Ovary (tissue), 10 donors: ENCODE measurements at places on chromosomes 11 and 22.

GRCh38 chr11:5596607-5597201 is at the start of gene TRIM6:
Gene TRIM6, plus strand, starts transcription at chr11:5596637. Its CDS starts 261 bp downstream, at chr11:5596898.
- peak; percentile 76 for DNase-seq

GRCh38 chr22:43925433-43926348 is 2.1 kb downstream of the PNPLA3 start:
- no peak for DNase-seq

DNA sequence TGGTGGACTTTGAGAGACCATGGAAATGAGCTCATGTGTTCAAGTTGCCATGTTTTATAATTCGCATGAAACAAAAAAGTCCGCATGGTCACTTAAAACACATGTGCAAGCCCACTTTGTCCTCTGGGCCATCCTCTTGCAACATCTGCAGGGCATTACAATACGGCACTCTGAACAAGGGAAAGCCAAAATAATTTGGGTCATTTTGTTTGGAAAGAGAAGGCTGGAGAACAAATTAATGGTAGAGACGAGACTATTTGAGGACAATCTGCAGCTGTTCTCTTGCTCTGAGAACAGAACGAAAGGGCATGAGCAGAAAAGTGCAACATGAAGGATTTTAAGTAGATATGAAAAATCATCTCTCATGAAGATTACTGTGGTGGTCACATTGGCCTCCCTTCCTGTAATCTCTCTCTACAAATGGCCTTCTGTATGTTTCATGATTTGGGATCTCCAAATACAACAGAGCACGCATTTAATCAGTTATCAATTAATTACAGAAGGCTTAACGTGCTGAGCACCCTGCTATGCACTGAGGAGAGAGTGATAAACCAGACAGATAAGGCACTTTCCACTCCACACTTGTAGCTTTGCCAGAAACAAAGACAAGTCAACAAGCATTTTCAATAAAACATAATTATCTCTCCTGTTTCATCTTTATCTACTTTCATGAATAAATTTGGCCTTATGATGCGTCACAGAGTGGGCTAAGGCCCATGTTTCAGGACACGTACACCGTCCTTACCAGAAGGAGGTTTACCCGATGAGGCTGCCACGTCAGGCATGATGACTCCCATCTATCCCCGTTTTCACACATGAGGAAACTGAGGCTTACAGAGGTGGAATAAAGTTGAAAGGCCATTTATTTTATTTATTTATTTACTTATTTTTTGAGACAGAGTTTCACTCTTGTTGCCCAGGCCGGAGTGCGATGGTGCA is 384.1 kb downstream of the LARGE1 start:
- no peak for DNase-seq

DNA sequence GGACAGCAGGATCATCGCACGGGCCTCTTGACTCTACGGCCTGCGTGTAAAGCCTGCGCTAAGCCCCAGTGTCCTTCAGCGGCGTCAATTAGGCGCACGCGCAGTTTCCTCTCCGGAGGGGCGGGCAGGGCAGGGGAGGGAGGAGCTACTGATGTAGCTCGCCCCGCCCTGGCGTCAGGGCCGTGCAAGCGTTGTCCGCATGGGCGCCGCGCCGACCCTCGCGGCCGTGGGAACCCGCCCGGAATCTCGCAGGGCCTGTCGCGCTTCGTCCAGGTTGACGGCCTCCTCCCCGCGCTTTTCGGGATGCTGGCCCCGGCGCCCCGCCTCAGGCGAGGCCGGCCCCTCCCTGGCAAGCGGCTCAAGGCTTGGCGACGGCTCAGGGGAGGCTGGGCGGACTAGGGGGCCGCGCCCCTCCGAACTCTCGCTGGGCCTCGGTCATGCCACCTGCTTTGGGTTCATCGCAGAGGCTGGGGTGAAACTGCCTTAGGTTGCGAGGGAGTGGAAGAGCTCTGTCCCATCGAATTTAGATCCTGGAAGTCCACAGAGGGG is 61.1 kb downstream of the ST3GAL4 start:
- DNase-seq, result peak; percentile 94

- no peak for DNase-seq
Observed at GRCh38 chr11:85787168-85787567, 23.8 kb downstream of the SYTL2 start.

DNA sequence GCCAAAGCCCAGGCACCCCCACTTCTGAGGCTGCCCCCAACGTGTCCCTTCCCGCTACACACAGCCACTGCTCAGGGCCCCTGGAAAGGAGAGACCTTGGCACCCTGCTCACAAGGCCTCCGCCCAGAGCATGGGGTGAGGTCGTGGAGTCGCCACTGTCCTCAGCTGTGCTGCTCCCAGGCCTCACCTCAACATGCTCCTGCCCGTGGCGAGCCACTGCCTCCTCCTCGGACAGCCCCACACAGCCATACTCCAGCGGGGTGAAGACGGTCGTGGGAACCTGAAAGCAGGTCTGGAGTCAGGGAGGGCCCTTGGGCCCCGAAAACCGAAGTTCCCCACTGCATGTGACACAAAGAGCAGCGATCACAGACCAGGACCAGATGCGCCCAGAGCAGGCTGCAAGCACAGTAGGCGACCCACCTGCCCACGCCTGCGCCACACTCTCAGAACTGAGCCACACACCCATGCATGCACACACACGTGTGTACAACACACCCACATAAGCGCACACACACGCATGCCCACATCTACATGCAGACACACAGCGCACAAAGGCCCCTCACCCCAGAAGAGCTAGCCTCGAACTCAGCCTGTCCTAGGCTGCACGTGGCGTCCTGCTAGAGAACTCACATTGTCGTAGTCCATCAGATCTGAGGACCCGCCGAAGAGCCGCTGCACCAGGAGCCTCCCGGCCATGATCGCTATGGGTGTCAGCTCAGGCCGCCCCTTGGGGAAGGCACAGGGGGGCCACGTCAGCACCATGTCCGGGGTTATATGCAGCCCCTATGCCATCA is 25.5 kb upstream of the GNB1L start:
- no peak for DNase-seq

- DNase-seq, result no peak
Observed at GRCh38 chr11:75786101-75786736, 17.6 kb downstream of the DGAT2 start.

DNA sequence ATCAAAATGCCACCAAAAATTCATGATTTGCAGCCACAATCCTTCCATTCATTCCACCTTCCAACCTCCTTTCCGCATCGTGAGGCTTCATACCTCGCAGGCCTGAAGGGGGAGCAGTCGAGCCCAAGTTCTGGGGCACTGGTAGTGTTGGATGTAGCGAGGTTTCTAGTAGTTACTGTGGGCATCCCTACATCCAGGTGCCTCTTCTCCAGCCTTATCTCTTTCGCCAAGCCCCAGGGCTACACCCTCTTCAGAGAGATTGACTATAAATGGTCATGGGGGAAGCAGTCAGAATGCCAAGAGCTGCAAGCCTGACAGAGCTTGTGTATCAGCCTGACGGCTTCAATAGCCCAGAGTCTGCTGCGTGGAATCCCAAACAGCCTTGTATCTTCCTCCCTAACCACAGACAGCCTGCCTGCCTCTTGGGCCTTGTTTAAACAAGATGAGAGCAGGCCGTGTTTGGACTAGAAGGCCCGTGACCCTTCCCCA is 28.9 kb downstream of the CLMP start:
- peak; percentile 77 for DNase-seq

DNA sequence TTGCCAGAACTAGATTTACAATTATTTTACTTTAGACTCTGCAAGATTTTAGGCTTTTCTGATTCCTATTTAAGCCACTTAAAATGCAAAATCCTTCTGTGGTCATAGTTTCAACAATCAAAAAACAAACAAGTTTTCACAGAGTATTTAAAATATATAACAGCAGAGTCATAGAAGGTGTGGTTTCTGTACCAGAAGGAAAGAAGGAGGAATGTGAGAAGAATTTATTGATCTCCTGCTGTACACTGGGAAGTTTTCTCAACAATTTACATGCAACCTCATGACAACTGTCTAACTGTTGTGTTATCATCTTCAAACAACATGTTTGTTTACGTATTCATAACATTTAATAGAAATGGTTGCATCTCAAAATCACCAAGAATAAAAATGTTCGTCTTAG is 102.3 kb upstream of the CEP126 start:
- DNase-seq, result no peak

GRCh38 chr22:30514252-30514651 is 8.8 kb upstream of the SEC14L4 start:
- no peak for DNase-seq

- DNase-seq, result no peak
Observed at GRCh38 chr11:93655581-93656255, 5.8 kb upstream of the CEP295 start.

DNA sequence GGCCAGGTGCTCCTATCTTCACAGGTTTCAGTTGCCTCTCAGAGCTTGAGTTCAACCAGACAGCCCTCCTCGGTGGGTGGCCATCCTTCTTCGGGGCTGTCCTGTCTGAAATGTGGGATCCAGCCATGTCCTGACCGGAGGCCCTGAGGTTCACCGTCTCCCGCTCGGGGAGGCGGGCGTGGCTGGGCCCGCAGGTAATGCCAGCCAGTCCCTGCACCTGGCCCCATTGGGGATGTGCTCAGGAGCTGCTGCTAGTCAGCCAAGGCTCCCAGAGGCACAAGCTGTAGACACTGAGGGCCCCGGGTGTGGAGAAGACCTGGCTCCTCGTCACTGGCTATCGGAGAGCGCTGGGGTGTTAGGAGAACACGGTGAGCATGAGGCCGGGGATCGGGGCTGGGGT is 32.6 kb downstream of the TSPAN4 start:
- no peak for DNase-seq

- peak; percentile 72 for DNase-seq
Observed at GRCh38 chr22:37904572-37905533, 1.2 kb upstream of the MICALL1 start.

- no peak for DNase-seq
Observed at GRCh38 chr22:36052505-36052941, 23.9 kb upstream of the RBFOX2 start.

DNA sequence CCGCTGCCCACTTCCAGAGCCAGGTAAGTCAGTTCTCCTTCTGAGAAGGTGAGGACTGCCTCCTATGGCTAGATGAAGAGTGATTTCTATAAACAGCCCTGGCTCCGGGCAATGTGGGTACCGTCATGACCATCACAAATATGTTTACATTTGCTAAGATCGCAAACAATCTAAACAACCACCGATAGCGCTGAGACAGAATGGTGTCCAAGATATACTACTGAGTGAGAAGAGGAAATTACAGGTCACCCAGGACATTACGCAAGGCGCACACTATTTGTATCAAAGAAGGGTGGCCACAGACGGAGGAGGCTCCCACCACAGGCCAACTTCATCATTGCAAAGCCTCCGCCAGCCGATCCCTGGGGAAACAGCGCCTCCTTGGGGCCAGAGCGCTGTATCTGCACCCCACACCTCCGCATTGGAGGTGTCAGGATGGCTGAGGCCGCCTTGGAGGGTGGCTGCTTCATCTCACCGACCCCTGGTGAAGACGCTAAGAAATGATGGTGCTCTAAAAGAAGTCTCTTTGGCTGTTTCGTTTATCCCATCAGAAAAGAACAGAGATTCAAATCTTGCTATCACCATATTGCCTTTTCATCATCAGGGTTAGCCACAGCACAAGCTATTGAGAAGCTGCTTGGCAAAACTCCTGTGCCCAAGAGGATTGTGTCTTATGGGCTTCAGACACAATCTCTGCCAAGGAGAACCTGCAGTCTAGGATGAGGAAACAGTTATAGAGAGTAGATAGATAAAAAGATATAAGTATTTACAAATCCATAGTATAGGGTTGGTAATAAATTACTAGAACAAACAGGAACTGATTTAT is 12.3 kb upstream of the ASRGL1 start:
- DNase-seq, result no peak
